Midbrain (tissue), 1 donor: ENCODE measurements at places on chromosomes 1 and 21.
A peak's percentile ranks its signal among the peaks of the same experiment; 100 is the strongest.

DNA sequence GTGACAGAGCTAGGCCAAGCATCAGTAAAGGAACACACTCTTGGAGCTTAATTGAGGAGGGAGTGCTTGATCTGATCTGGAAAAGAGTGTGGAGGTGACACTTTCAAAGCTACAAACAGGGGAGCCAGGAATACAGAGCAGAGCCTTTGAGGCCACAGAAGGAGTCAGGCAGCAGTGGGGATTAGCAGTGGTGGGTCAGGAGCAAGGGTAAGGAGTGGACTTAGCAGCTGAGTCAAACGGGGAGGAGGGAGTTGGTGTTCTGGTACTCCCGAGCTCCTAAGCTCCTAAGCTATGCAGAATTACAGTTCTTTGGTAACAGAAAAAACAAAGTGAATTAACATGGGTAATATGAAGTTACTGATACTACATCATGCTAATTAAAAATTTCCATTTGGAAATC lies 14.5 kb downstream of the RAB4A start:
- DNase-seq, result no peak

- DNase-seq, result no peak
These were observed 1690.5 kb downstream of the KCNT2 start for GRCh38 chr1:194917769-194918168.

DNA sequence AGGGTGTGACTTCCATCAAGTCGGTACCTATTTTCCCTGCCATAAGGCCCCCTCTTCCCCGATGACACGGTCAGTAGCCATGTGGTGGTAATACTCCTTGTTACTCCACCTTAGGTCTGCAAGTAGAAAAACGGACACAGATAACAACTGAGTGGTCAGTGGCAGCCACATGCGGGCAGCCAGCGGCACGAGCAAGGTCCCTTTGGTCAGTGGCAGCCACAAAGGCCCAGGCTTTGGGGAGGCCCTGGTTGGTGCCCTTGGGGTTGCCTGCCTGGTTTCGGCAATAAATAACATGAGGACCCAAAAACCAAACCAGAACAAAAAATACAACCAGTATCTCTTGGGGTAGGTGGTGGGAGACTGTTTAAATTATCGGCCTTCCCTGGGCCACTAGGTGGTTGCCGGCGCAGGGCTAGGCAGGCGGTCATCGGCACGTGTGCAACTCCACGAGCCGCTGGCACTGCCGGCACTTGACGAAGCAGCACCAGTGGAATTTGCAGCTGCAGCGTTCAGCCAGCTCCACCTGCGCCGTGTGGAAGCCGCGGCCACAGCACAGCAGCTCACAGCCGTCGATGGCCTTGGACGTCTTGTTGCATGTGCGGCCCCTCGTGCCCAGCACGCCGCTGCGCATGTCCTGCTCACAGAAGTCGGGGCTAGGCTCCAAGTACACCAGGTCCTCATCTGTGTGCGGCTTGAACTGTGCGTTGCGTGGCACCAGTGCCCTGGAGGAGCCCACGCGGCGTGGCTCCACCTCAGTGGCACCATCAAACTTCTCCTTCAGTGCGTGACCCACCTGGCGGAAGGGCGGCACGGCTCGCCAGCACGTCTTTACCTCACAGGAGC lies 23.1 kb downstream of the WNT4 start:
- no peak for DNase-seq

DNA sequence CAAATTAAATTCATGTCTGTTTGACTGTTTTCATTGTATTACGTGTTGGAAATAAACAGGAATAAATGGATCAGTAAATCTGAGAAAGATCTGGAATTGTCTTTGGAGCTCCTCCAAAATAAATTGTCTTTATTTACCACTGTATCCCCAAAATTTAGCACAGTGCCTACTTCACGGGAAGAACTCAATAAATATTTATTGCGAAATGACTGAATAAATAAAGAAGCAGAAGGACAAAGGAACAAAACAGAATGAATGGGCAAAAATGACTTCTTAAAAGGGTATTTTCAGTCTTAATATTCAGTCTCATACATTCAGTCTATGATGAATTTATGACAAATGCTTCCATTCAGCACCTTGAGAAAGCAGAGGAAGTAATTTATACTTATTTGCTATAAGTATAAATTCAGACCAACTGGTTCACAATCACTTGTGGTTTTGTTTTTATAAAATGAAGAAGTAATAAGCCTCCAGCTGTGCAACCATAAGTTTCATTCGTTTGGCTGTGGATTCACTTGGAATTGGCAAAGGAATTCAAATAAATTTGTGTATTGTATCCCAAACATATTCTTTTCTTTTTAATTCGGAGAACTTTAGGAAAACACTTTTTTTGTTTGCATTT lies 19.2 kb upstream of the PRKAA2 start:
- no peak for DNase-seq

DNA sequence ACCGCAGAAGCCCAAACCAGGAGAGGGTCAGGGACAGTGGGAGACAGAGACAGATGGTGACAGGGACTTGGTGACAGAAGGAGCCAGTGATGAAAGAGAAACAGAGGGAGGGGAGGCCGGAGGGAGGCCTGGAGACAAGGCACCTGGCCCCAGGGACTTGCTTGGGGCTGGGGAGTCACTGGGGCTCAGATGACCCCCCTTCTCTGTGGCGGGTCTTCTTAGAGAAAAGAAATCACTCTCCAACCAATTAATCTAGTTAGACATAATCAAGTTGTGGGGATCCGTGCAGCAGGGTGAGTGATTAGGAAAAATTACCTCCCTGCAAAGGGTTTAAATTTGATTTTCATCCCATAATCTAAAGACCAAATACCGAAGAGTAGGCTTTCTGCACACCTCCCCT lies 519.8 kb downstream of the PTPRU start:
- no peak for DNase-seq

DNA sequence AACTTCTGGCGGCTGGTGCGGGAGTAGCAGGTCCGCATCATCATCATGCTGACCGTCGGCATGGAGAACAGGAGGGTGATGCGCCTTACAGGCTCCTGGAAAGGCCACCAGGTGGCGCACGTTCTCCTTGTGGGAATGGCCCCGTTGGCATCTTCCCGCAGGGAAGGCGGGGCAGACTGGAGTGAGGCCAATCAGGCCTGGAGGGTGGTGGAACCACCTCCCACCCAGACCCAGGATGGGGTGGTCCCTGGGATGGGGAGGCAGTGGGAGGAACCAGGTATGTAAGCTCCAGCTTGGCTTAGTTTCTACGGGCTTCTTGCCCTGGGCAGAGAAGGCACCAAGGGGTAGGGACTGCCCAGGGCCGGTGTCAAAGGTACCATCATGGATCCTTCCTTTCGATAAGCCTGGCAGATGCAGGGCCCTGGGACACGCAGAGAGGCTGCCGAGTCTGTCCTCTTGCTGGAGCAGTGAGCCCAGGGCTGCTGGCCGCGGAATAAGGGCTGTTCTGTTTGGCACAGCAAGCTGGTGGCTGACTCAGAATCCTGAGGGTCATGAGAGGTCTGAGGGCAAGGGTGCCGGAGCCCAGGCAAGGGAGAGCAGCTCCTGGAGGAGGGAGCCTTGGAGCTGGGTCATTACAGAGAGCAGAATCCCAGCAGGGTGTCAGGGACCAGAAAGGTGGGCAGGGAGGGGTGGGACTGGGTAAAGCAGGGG lies 8.7 kb upstream of the LGR6 start:
- DNase-seq, result peak; percentile 79

DNA sequence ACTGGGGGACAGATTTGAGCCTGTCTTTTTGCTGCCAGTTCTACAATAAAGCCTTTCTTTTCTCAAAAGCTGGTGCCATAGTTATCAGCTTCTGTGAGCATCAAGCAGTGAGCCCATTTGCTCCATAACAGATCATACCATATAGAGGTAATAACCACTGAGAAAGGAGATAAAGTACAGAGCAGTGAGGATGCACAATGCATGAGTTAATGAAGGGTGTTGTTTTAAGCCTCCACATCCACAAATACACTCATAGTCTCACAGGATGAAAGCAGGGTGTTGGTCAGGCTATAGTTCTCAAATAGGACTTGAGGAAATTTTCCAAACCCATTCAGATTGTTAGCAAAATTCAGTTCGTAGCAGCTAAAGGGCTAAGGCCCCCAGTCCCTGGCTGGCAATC lies 25.6 kb upstream of the SLC35A3 start:
- no peak for DNase-seq
